NCI-H510A (cell line): ENCODE measurements at places on chromosomes 7 and 10.

DNA sequence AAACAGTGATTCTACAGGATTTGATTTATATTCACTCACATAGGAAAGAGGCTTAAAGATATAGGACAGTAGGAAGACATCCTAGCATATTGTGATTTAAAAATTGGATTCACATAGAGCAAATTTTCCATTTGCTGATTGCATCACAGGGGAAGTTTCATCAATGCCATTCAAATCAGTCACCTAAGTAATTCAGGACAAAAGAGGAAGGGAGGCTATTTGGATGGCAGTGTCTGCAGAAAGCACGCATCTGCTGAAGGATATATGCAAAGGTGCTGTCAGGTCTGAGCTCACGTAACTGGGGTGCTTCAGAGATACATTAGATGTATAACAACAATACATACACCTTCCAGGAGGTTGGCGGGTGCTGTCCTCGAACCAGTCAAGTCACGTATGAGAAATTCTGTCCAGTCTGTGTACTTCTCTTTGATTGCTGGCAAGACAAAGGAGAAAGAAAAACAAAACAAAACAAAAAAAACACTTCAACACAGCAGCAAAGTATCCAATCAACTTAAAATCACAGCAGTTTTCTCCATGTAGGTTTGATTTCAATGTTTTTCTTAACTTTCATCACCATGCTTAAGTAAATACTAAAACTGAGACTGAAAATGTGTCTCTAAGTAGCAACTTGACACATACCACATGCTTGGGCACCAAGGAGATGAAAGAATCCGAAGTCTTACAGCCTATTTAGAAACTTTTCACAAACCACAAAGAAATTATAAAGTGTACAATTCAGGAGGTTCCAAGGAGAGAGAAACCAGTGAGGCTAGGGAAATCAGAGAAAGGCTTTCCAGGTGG is 125.1 kb downstream of the SFMBT2 start:
- DNase-seq, result no peak

GRCh38 chr10:15624401-15625196 is 95.1 kb downstream of the ITGA8 start:
- no peak for DNase-seq

DNA sequence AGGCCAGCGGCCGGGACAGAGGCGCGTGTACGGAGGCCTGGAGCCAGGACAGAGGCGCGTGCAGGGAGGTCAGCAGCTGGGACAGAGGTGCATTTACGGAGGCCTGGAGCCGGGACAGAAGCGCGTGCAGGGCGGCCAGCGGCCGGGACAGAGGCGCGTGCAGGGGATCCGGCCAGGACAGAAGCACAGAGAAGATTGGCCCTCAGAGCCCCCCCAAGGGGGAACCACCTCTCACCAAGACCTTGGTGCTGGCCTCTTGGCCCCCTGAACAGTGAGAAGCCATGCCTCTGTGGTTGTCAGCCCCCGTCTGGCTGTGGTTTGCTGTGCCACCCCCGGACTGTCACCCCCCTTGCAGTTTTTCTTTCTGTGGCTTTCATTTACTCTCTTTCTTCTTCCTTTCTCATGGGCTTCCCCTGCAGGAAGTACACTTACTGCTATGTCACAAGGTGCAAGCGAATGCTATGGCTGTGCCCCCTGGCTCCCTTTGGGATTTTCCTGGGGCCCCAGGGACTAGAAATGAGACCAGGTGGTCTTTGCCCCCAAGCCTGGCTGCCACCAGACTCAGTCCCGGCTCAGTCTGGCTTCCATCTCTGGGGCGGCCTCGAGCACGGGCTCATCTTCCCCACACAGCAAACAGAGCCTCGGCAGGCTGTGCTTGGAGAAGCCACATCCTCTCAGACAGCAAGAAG is 41.1 kb downstream of the INSIG1 start:
- DNase-seq, result no peak

GRCh38 chr7:19097165-19098055 is 20.0 kb downstream of the TWIST1 start:
- no peak for DNase-seq

DNA sequence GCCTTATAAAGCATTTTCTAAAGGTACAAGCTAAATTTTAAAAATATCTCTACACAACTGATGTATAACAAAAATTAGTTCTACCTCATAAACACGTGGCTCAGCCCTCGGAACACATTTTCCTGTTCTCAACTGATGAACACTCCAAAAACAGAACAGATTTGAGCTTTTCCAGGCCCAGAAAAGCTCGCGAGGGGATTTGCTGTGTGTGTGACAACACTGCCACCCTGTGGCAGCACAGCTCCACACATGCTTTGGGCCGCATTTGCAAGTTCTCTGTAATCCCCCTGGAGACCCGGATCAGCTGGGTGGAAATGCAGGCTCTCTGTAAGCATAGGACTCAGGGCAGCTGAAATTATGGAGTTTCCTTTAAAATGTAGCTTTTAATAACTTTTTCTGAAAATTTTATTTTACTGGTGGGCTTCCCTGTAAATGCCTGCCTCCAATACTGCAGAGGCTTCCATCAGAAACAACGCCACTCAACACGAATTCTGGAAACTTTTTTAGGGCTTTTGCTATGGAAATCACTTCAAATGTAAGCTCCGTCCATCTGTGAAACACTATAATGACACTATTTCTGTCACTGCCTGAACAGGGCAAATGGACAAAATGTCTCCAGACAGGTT is 155.5 kb downstream of the COBL start:
- DNase-seq, result peak; percentile 53

GRCh38 chr7:11714676-11715075 is 117.3 kb downstream of the THSD7A start:
- DNase-seq, result no peak

DNA sequence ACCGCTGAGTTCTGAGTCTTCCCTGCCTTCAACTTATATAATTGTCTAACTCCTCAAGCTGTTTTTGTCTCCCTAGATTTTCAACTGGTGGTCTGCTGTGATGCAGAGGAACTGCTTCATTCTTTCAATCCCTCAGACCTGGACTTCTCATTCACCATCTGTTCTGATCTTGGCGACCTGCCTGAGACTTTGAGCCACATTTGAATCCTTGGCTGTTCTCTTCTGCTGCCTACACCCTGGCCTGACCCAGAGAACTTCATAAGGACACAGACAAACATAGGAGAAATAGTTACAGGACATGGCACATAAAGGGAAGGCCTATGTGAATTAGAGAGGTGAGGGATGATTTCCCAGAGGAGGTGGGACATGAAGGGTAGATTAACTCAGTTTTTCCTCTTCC is 326.7 kb downstream of the PTEN start:
- DNase-seq, result no peak

DNA sequence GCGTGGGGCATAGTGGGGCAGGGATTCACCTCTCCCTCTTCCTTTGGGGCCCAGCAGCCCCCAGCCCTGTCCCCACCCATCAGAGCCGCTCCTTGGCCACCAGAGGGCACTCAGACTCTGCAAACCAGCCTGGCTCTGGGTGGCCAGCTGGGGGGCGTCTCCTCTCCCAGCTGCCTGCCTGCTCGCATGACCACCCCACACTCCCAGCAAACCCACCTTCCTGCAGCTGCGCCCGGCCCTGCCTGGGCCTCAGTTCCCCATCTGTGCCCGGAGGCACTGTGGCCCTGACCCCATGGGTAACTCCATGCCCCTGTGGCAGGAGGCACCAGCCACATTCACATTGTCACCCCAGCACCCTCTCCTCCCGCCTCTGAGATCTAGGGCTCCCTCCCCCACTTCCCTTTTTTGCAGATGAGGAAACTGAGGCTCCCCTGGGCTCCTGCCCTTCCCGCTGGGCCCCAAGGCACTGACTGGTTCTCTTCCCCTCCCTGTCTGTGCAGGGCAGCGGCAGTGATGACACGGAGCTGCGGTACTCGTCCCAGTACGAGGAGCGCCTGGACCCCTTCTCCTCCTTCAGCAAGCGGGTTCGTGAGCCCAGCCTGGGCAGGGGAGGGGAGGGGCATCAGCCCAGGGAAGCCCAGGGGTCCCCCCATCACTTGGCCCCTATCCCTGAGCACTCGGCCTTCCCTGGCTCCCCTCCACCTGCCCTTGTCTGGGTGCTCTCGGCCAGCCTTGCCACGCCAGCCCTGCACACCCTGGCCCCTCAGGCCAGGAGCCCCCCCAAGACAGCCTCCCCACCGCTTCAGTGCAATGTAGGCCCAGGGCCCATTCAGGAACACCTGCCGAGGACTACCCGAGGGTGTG is 6.9 kb upstream of the SH2B2 start:
- DNase-seq, result no peak

DNA sequence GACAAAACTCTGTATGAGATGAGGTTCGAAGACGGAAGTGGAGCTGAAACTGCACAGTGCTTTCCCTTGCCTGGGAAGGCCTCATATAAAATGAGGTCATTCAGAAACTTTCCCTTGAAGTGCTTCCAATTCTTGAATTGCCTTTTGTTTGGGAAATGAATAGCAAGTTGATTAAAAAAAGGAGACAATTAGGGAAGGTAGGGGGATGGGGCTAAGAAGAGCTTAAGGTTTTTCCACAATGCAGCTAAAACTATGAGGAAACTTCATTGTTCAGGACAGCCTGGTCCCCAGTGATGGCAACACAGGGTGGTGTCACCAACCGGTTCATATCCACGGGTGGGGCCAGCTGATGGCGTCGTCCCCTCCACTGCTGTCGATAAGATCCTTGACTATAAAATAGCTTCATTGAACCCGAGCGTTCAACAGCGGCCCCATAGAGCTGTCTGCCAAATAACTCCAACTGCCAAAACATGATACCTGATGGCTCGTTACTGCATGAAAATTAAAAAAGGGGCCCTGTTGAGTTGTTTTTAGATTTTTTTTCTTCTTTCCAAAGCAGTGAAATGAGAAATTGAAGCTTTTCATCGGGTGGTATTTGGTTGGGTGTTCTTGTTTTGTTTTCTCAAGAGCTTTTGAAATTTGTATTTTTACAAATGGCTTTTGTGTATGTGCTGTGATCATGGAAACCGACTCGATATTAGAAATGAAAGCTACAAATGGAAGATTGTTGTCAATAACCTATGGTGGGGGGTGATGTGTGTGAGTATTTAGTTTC is 2.8 kb upstream of the CELF2 start:
- no peak for DNase-seq

DNA sequence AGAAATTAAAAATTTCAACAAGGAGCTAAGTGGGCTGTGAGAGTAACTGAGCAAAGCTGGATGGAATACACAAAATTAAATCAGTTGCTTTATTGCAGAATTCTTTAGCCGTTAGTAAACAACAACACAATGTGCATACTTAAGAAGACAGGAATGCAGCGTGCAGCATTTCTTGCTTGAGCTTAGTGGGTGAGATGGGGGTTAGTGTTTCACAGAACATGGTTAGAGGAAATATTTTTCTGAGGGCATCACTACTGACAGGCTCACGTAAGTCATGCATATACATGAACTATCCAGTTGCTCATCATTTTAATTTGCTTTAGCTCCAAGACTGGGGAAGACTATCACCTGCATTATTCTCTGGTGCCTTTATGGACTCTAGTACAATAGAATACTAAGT is 80.8 kb downstream of the CD36 start:
- DNase-seq, result no peak

DNA sequence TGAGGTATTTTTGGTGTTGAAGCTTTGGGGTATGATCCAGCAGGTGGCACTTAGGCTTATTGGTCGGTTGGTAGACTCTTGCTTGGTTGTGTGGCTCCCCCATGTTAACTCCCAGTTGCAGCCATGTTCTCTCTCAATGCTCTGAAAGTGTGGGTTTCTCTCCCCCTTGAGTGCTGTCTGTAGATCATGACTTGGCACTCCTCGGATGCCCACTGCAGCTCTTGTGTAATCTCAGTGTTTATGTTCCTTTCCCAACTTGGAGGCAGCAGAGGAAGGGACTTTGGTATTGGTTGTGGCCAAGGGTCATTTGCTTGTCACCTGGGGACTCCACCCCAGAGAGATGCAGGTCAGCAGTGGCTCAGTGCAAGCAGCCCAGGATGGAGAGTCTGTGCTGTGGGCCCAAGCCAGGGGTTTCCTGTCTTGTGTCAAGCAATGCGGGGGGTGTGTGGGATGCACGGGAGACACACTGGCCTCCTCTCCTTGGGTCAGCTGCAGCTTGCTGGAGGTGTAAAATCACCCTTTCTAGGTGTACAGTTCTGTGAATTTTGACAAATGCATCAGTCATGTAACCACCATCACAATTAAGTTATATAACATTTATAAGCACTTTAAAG is 36.9 kb downstream of the PIK3CG start:
- DNase-seq, result no peak
